Activated CD8-positive, alpha-beta memory T cell treated with anti-CD3 and anti-CD28 coated beads for 36 hours (primary cell): ENCODE measurements at places on chromosomes 3 and 15. TPM values are rescaled to one million over a fixed set of nuclear protein-coding genes. Genes with fewer than 3 reads are reported as not detected.

Gene LRTM1
- total RNA-seq, result not detected

Gene LPCAT4
- 60.1 TPM for total RNA-seq

Gene SPATA12
- not detected for total RNA-seq

Gene WWTR1
- 1.7 TPM for total RNA-seq

Gene ZCWPW2
- total RNA-seq, result 0.38 TPM

Gene SCG5
- 0.70 TPM for total RNA-seq

Gene CRABP1
- not detected for total RNA-seq

Gene SLC28A2
- not detected for total RNA-seq

Gene CHDH
- total RNA-seq, result 0.23 TPM

Gene LRRFIP2
- total RNA-seq, result 31.6 TPM

Gene TMCO5A
- not detected for total RNA-seq

Gene ATP13A5
- total RNA-seq, result not detected

Gene TM6SF1
- total RNA-seq, result 2.6 TPM

Gene ZIC1
- total RNA-seq, result not detected
